ENCODE measurements at places on chromosomes 16 and 17. TPM values are rescaled to one million over a fixed set of nuclear protein-coding genes. Genes with fewer than 3 reads are reported as not detected.

The C1QTNF1 gene
- 18.9 TPM for total RNA-seq

The CYGB gene
- 16.1 TPM for total RNA-seq

The EVPL gene
- total RNA-seq: not detected

The CACNA1H gene
- total RNA-seq: 0.59 TPM

The PIMREG gene
- 81.5 TPM for total RNA-seq

The TPSG1 gene
- total RNA-seq: not detected

The CES1 gene
- total RNA-seq: 0.50 TPM

The SPATA22 gene
- total RNA-seq: not detected

The HEXD gene
- 8.8 TPM for total RNA-seq

The TMEM106A gene
- 5.1 TPM for total RNA-seq

The SPHK1 gene
- 13.1 TPM for total RNA-seq

The SLC12A3 gene
- total RNA-seq: not detected

The ARHGAP44 gene
- total RNA-seq: 0.74 TPM

The ARL5C gene
- not detected for total RNA-seq

The CD19 gene
- total RNA-seq: not detected

The FOXF1 gene
- 25.4 TPM for total RNA-seq

The ERI2 gene
- 18.7 TPM for total RNA-seq

The SNAI3 gene
- under 0.01 TPM for total RNA-seq

The CD7 gene
- total RNA-seq: 0.30 TPM

The TRAF7 gene
- 54.0 TPM for total RNA-seq

The CCL2 gene
- 4.2 TPM for total RNA-seq

The KRTAP2-2 gene
- not detected for total RNA-seq

The HOXB1 gene
- not detected for total RNA-seq

The TIGD7 gene
- 2.5 TPM for total RNA-seq

The PRKCB gene
- total RNA-seq: not detected

The DPEP2NB gene
- total RNA-seq: not detected

The PLK1 gene
- 123 TPM for total RNA-seq

The NOS2 gene
- total RNA-seq: not detected

The TP53TG3 gene
- not detected for total RNA-seq

The C17orf78 gene
- not detected for total RNA-seq

The KCNH6 gene
- not detected for total RNA-seq

The ZP2 gene
- not detected for total RNA-seq

The SLC13A2 gene
- not detected for total RNA-seq

The CCL7 gene
- total RNA-seq: not detected

The GRAPL gene
- total RNA-seq: 1.5 TPM

The GRAP gene
- total RNA-seq: not detected

The ITGB4 gene
- total RNA-seq: under 0.01 TPM

The PLLP gene
- 0.15 TPM for total RNA-seq

The NLRC3 gene
- not detected for total RNA-seq

The MPP2 gene
- total RNA-seq: 1.6 TPM

The ATP5PD gene
- 327 TPM for total RNA-seq

The GPATCH8 gene
- total RNA-seq: 12.1 TPM

The CA4 gene
- not detected for total RNA-seq

The FBXW10B gene
- 0.59 TPM for total RNA-seq

The IRX5 gene
- total RNA-seq: not detected

Measured in bronchus fibroblast of lung (primary cell).